ENCODE measurements at places on chromosomes 3 and 15.

- no peak for DNase-seq
Measured at GRCh38 chr3:15310491-15311370, 21.7 kb downstream of the SH3BP5 start.

- no peak for DNase-seq
Measured at GRCh38 chr3:127886231-127886955, 28.6 kb upstream of the KBTBD12 start.

GRCh38 chr15:61198722-61199121 is 30.4 kb downstream of the RORA start:
- DNase-seq: no peak

- DNase-seq: no peak
Measured at GRCh38 chr3:138390582-138390932, 42.2 kb downstream of the MRAS start.

- peak; percentile 29 for DNase-seq
Measured at GRCh38 chr3:30319713-30320112, 286.7 kb upstream of the TGFBR2 start.

DNA sequence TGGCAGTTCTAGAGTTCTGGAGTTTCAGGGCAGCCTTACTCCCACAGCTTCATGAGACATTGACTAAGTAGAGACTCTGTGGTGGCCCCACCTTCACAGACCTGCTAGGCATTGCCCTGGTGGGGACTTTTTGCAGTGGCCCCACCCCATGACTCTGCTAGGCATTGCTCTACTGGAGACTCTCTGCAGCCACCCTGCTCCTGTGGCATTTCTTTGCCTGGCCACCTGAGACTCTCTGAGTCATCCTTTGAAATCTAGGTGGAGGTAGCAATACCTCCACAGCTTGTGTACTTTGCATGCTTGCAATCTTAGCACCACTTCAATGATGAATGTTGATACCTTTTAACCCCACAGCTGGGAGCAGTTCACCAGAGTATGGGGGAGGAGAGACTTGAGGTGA is 40.6 kb upstream of the DHX36 start:
- DNase-seq: no peak

DNA sequence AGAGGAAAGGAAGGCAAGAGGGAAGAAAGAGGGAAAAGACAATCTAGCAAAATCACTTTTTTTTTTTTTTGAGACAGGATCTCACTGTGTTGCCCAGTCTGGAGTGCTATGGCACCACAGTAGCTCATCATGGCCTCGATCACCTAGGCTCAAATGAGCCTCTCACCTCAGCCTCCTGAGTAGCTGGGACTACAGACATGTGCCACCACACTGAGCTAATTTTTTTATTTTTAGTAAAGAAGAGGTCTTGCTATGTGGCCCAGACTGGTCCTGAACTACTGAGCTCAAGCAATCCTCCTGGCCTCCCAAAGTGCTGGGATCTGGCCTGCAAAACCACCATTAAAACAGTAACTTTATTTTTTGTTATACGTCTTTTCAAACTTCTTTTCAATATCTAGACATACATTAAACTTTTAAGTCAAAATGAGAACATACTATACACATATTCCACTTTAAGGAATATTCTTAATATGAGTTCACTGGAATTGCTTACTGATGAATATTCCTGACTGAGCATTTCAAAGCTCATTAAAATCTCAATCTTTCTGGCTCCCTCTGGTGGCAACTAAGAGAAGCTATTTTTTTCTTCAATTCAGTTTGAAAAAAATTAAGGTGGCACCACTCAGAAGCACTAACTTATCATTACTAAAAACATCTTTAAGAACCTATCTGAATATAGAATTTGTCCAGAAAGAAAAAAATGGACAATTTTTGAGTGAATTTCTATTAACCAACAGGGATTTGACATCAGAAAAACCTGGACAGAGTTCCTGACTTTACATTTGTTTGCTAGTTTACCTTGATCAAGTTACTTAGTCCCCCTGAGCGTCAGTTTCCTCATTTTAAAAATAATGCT is 40.9 kb downstream of the UACA start:
- no peak for DNase-seq

- no peak for DNase-seq
Measured at GRCh38 chr3:63909431-63909830, 2.8 kb downstream of the SCAANT1 start.

GRCh38 chr3:127217596-127218453 is 24.9 kb downstream of the PRR23E start:
- DNase-seq: no peak

DNA sequence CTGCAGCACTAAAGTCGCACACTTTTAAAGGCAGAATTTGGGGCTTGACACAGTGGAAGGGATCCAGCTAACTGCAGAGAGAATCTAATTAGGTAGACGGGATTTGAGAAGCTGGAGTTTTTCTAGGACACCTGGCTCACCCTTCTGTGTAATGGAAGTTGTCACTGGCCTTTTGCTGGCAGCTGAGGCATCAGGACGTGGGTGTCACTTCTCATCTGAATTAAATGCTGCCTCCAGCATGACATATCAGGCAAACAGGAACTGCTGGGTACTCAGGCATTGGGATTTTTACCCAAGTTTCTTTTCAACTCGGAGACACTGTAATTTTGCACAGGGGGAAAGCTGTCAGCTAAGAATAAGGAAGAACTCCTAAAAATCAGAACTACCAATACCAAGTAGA is 861.9 kb upstream of the ARPP21 start:
- no peak for DNase-seq

GRCh38 chr3:124246949-124247348 is 255.0 kb upstream of the ROPN1 start:
- no peak for DNase-seq

GRCh38 chr15:60534546-60534945 is 55.6 kb upstream of the ICE2 start:
- DNase-seq: no peak

DNA sequence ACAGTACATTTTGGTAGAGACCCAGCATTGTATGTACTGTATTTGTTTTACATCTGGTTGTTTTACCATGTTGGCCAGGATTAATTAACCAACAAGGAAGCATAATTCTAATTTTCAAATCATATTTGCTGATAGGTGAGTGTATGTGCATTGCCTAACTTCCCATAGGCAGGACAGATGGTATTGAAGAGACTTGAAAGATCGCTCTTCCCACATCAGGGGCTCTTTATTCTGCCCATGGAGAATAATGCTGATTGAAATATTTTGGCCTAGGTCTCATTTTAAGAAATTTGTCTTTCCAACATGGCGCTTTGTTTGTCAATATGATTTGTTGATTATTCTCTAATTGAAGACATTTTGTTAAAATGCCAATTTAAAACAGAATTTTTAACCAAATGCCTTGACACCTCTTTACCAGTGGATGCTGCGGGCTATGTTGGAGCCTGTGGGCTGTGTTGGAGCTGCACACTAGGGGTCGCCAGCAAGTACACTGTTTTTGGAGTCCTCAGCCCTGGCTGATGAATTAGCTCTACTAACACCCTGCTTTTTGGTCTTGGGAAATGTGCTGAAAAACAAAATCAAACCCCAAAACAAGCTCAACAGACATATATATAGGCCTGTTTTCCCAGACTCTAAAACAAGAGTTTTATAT is 5.3 kb downstream of the P2RY12 start:
- no peak for DNase-seq

GRCh38 chr3:171936191-171936841 is 93.2 kb downstream of the TMEM212 start:
- no peak for DNase-seq

DNA sequence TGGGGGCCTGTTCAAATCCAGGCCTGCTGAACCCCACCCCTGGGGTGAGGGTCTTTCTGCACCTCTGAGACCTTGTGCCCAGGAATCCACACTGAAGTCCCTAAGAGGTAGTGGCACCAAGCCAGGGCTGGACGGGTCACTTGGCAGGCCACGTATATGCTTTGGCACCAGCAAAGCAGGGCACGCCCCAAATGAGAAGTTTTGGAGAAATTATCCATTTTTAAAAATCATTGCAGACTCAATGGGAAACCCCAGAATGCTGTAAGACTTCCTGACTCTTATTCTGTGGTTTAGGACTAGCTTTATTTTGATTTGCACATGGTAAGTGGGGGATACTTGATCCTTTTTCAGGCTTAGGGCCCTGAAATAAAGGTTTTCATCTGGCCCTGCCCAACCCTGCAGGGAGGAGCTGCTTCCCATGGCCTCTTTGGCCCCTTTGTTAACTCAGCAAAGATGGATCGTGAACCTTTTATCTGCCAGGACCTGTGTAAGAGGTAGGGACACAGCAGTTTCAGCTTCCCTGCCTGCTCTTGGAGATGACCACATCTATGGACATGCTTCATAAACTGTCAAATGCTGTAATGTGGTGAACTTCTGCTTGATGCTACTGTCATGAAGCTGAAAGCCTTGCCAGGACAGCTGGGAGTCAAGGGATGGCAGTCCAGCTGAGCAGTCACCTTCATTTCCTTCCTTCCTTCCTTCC is 88.0 kb downstream of the HMG20A start:
- DNase-seq: no peak

GRCh38 chr3:134949150-134949549 is 154.1 kb downstream of the EPHB1 start:
- DNase-seq: no peak

DNA sequence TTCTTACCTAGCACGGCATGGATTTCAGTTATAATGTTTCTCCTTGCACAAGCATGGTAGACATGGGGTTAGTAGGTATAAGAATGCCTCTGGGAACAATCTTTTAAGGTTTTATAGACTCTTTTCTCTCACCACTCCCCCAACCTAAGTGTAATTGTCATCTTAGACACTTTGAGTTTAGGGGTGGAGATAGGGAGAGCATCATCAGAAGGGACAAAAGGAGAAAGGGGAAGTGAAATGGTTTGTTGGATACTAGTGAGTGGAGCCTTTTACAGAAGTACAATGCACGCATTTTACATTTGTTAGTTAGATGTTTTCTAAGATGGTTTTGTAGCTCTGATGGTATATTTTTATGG is 189.2 kb downstream of the TP63 start:
- DNase-seq: no peak

GRCh38 chr15:40301467-40302179 is 6.1 kb downstream of the PLCB2 start:
- DNase-seq: no peak

GRCh38 chr3:31364711-31365110 is 168.0 kb upstream of the STT3B start:
- DNase-seq: no peak

- DNase-seq: no peak
Measured at GRCh38 chr3:132395126-132395525, 22.2 kb upstream of the DNAJC13 start.

- no peak for DNase-seq
Measured at GRCh38 chr3:36484386-36484785, 104.1 kb downstream of the STAC start.

DNA sequence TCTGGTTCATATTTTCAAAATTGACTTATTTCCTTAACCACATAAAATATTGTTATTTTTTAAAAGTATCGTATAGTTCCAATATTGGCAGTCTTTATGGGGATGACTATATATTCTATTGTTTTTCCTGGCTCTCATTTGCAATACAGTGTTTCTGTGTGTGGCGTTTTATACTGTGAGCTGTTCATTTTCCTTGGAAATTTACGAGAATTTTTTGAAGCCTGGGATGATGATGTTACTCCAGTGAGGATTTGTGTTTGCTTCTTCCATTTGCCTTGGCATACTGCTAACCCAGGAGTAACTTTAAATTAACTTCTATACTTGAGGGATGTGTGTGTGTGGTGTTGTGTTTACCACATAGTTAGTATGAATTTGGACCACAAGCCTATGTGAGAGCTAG is 95.2 kb downstream of the NR1D2 start:
- no peak for DNase-seq

GRCh38 chr3:140176526-140176925 is 241.5 kb downstream of the CLSTN2 start:
- DNase-seq: no peak

DNA sequence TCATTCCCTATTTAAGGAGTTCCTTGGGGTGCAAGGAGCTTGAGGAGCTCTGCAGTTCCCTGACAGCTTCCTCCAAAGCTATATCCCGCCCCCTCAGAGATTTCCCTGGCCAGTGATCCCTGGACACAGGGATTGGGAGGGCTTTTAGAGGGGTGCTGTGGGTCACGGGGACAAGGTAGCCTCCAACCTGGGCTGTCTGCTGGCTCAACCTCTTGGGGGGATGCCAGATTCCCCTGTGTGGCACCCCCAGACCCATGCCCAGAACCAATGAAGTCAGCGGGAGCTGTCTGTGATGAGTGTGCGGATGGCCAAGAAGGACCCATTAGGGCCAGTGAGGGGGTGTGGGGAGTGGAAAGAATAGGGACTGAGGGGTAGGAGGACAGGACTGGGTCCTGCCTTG is 21.0 kb upstream of the ATP2B2 start:
- no peak for DNase-seq

GRCh38 chr15:77851691-77852090 is 219.0 kb upstream of the LINGO1 start:
- DNase-seq: peak; percentile 1

DNA sequence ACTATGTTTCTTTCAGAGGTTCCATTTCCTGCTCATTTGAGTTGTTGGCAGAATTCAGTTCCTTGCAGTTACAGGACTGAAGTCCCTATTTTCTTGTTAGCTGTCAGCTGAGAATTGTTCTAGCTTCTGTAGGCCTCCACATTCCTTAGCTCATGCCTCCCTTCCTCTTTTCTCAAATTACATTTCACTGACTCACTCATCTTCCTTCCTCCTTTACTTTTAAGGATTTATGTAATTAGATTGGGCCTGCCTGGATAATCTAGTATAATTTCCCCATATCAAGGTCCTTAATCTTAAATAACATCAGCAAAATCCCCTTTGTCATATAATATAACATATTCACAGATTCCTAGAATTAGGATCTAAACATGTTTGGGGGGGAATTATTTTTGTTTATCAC is 40.6 kb upstream of the RBMS3 start:
- DNase-seq: no peak
